Muscle of back (tissue), 13 donors: ENCODE measurements at places on chromosomes 6 and 20. TPM values are rescaled to one million over a fixed set of nuclear protein-coding genes. Genes with fewer than 3 reads are reported as not detected.

Gene SRMS
- not detected for polyA plus RNA-seq

DNA sequence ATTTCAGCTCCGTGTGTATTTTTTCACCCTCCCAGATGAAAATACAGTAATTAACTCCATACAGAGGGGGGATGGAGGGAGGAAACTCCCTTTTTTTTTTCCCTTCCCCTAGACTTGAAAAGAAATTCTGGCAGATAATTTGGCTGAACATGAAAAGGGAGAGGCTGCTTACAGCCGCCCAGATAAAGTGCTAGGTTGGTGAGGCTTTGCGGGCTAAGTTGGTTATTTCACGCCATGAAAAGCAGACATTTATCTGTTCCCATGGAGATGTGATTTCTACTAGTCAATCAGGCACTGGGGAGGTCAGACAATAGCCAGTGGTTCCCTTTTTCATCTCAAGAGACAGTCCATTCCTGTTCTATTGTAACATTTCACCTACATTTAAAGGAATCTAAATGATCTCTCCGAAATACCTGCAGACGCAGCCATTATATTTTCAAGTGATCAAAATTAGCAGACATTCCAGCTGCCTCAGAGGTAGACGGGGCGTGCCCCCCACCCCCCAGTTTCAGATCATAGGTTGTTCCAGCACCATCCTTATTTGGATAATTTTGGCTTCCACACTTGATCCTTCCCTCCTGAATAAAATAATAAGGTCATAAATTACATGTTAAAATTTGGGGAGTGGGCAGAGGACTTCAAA, 143.9 kb upstream of the ZNF217 start:
- no peak for DNase-seq

- no peak for DNase-seq
These were observed 50.9 kb upstream of the DACT2 start for GRCh38 chr6:168370310-168370991.

GRCh38 chr6:166497087-166497899, 89.2 kb downstream of the RAMACL start:
- no peak for DNase-seq

DNA sequence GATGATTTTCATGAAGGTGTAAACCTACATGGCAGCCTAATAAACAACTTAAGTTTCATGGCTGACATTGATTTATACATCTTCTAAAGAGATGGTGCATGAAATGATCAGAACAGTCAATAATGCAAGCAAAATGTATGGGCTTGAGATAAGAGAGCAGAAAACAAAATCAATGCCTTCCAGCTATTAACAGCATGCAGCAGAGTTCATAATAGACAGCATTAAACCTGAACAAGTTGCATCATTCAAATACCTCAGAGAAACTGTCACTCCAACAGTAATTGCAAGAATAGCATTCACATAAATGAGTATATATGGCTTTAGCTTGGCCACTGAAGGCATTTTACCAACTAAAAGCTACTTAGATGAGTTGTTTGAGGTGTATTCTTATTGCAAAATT, 319.6 kb upstream of the ARID1B start:
- no peak for DNase-seq
